Kidney glomerular epithelial cell (primary cell): ENCODE measurements at places on chromosomes 13 and 19.

GRCh38 chr19:44823373-44823698 lies 14.4 kb downstream of the BCAM start:
- DNase-seq: peak; percentile 26

GRCh38 chr19:11848594-11849469 lies at the start of gene ZNF439:
Gene ZNF439, plus strand, starts transcription at chr19:11848726. Its CDS starts 142 bp downstream, at chr19:11848868.
- DNase-seq: peak; percentile 39

- no peak for DNase-seq
Measured at GRCh38 chr19:33301144-33301899, 1.0 kb downstream of the CEBPA start.

DNA sequence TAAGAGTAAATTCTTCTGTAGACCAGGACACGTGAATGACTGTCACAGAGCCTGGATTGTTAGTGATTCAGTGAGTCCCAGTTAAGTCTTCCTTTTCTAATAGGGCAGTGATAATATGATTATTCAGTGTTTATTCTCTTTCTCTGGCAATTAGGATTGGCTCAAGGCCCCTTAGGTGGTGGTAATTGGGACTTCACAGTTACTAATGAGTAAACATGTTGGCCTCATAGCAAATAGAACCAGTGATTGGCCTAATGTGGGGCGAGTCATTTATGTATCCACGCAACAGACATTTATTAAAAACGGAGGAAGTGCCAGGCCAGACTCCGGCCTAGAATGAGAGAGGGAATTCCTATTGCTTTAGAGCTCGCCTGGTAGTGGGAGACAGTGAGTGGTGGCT lies 72.4 kb downstream of the SHISA2 start:
- DNase-seq: no peak

DNA sequence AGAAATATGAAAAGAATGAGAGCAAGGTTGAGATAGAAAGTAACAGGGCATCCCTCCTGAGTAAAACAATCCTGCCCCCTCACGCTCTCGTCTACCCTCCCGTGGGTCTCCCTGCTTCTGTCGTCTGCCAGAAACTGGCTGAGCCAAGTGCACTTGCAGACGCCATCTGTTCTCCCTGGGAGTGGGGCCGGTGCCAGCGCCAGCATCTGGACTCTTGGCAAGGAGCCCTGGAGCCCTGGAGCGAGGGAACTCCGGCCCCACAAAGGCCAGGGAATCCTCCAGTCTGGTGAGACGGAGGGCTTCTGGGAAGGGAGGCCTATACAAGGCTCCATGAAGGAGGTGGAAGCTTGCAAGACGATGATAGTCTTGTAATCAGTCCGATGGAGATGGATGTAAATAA lies 2.3 kb upstream of the TMEM91 start:
- DNase-seq: no peak

GRCh38 chr13:80441968-80442367 lies 101.0 kb upstream of the SPRY2 start:
- DNase-seq: no peak

DNA sequence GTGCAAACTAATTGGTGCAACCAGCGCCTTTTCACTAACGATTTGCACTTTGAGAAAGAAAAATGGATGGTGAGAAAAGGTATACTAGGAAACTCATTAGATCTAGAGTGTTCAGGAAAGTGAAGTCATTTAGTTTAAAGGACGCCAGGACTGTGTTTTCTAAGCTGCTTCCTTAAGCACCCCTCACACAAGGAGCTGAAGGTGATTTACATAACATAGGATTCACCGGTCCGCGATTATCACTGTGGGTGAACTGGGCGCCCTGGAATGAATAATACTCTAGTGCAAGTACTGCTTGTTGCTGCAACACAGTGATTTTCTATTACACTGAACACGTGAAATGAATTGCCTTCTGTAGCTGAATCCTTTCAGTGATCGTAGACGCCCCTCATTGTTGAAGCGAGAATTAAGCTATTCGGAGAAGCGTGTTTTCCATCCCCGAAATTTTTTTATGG lies 2.6 kb upstream of the MAB21L1 start:
- no peak for DNase-seq

GRCh38 chr13:30332456-30333143 lies 25.2 kb upstream of the KATNAL1 start:
- no peak for DNase-seq
